T-helper 1 cell (primary cell): ENCODE measurements at places on chromosomes 5 and 9.

- DNase-seq, result no peak
Observed at GRCh38 chr5:1570975-1571374, 47.2 kb upstream of the LPCAT1 start.

DNA sequence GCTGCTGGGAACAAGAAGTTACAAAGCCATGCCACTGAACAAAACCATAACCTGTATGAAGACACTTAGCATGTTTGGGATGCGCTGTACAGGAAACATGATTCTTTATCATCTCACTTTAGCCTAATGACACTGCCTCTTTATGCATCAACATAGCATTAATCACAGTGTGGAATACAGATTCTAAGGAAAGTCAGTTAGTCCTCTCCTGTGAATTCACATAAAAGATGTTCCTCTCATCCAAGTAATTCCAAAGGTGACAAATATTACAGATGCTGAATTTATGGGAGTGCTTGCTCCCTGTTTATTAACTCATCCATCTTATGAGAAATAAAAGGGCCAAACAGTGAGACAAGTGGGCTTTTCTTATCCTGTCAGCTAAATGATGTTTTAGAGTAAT, 1677.7 kb downstream of the EFNA5 start:
- DNase-seq, result no peak

DNA sequence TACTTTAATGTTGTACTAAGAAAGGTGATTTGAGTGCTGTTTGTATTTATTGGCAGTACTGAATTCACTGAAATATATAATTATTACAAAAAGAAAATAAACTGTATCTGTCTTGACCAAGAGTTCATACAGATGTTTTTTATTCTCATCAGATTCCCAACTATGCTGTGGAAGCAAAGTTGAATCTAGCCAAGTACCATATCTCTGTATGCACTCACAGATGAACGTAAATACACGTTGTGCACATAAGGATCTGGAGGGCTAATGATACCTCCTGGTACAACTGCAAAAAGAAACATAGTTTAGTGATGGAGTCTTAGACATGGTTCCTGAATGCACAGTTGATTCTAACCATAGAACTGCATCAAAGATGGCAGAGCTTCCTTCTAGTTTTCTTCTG, 169.4 kb downstream of the CD180 start:
- no peak for DNase-seq

GRCh38 chr5:126383246-126383645, 40.0 kb upstream of the GRAMD2B start:
- DNase-seq, result no peak

DNA sequence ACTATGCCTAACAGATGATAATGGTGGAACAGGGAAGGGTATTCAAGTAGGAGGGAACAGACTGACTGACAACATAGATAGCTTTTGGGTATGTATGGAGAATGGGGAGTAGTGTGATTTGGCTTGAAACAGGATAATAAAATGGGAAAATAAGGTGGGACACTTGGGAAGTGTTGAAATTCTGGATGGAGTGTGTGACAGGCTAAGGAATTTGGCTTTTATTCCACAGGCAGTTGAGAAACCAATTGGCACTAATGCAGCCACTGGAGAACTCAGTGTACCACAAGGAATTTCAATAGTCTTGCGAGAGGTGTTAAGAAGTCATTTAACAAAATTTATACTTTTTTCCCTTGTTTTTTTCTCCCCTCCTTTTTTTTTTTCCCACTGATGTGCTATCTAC, 153.5 kb upstream of the ELAVL2 start:
- no peak for DNase-seq

GRCh38 chr5:100901821-100902341, 1.2 kb downstream of the ST8SIA4 start:
- peak; percentile 79 for DNase-seq

DNA sequence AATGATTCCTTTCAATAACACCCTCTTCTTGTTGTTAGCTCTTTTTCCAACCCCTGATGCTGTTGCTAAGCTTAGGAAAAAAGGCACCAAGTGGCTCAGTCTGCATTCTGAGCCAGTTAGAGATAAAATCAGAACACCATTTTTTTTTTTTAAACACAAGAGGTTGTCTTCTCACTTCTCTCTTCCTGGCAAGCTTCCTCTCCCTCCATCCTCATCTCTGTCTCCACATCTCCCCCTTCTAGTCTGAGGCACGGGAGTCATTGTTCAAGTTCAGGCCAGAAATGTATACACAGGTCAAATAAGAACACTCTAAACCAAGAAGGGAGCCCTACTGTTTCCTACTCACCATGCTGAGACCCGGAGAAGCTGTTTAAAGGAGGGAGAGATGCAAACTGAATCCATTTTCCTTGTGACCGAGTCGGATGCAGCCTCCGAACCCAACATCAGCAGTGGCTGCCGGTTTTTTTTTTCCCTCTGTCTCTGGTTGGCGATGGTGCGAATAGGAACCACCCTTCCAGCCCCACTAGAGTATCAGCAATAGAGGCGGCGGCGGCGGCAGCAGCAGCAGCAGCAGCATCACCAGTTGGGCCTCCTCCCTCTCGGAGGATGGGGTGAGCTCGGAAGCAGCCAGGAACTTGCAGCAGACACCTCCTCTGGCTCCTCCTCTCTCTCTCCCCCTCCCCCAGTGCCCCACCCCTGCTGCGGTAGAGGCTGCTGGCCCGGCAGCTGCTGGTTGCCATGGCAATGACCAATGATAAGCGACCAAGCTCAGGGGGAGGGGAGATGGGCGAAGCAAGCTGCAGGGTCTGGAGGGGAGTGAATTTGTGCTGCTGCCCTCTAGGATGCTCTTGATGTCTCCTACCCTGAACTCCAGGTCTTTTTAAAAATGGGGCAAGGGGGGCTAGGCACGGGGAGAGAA, at the start of gene JAKMIP2:
Gene JAKMIP2 (minus strand): TSS at position 619 of the 919 bp plus-strand sequence. CDS start 110,922 bp downstream, outside the sequence.
- DNase-seq, result peak; percentile 17

DNA sequence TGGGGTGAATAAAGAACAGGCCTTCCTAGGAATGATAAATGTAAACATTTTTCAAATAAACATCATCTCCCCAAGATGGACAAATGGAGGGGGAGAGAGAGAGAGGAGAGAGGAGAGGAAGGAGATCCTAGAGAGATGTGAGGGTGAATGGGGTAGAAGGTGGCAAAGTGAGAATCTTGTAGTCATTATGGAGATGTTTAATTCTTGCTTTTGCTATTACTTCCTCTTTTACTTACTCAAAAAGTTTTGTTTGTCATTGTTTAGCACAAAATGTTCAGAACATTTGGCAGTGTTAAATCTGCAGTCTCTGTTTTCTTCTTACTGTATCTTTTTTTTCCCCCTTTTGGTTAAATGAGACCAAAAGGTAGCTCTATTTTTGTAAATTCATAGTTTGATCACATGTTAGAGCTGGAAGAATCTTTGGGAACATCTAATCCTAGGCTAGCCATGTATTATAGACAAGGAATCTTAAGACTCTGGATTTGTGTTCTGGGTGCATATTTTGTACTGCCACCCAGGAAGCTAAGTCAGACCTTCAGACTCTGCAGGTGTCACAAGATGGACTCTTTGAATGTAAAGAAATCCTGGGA, 266.1 kb downstream of the NTRK2 start:
- no peak for DNase-seq

- no peak for DNase-seq
Observed at GRCh38 chr5:143645356-143645755, 166.6 kb upstream of the HMHB1 start.

DNA sequence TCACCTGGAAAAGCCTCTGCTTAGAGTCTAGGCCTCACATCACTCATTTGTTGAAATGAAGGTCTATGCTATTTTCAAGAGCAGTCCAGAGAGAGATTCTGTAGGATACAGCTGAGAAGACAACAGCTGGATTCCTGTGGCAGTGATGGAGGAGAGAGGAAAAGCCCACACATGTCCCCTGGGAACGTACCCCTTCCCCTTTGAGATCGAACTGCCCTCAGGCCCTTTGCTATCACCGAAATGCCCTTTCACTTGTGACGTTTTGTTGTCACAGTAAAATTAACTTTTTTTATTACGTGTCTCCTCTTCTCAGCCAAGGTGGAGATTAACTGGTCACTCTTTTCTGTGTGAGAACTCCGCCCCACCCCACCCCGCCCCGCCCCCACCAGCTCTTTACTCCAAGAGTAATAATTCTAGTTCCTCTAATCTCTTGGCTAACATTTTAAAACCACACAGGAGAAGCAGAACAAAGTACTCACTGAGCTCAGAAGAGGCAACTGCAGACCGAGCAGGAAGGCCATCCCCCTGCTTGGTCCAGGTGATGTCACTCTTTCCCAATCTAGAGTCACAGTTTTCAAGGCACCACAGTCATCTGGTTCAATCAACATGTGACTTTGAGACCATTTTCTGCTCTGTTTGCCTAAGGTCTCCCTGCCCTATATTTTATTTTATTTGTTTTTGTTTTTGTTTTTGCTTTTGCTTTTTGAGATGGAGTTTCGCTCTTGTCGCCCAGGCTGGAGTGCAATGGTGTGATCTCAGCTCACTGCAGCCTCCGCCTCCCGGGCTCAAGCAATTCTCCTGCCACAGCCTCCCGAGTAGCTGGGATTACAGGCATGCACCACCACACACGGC, 105.6 kb downstream of the SUSD1 start:
- DNase-seq, result no peak

DNA sequence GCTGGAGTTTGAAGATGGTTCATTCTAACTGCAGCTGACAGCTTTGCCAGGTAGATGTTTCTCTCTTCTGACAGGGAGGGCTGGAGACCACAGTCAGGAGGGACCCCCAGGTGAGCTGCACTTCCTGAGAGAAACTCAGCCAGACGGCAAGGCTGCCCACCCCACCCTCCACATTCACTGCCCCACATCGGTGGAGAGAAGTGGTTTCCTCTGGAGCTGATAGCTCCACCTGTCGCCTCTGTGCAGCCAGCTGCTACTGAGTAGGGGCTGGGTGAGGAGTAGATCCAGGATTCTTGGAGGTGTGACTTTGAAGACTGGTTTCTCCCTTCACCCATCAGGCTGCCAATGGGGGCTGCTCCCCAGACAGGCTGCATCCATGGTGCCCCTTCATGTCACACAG, 175.0 kb downstream of the CARTPT start:
- DNase-seq, result no peak

- no peak for DNase-seq
Observed at GRCh38 chr9:29150606-29151005, 1577.3 kb upstream of the C9orf72 start.

GRCh38 chr9:110502842-110503241, 76.7 kb downstream of the SVEP1 start:
- no peak for DNase-seq

DNA sequence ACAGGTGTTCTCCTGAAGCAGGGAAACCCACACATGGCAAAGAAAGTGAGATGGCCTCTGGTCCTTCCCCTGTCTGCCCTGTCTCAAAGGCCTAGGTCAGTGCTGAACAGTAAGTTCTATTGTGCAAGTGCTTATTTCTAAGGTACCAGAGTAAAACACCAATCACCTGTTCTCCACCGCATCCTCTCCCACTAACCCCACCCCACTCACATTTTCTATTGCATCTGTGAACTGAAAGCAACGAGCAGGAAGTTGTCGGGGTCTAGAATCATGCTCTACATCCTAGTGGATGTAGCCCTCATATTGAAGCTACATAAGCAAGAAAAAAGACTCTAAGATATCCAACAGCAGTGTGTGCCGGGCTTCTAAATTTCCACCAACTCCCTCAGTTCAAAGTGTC, 265.9 kb downstream of the ENC1 start:
- DNase-seq, result no peak

GRCh38 chr9:77820293-77820954, 172.3 kb upstream of the GNA14 start:
- peak; percentile 26 for DNase-seq

DNA sequence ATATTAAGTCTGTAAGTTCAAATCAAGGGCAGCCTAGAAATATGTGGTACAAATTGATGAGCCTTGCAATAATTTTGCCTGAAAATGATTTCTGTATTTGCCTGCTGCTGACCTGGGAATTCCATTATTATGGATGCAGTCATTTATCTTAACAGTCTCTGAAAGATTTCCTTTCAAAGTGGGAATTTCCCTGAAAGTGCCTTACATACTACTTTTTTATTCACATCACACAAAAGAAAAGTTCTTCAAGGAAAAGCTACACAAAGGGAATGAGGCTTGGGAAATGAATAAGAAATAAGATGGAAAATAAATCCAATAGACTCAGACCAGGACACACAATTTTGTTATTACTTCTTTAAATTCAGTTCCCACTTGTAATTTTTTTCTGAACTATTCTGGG, 537.8 kb upstream of the PTGER4 start:
- DNase-seq, result no peak

- no peak for DNase-seq
Observed at GRCh38 chr9:99955606-99956005, 49.2 kb downstream of the STX17 start.

DNA sequence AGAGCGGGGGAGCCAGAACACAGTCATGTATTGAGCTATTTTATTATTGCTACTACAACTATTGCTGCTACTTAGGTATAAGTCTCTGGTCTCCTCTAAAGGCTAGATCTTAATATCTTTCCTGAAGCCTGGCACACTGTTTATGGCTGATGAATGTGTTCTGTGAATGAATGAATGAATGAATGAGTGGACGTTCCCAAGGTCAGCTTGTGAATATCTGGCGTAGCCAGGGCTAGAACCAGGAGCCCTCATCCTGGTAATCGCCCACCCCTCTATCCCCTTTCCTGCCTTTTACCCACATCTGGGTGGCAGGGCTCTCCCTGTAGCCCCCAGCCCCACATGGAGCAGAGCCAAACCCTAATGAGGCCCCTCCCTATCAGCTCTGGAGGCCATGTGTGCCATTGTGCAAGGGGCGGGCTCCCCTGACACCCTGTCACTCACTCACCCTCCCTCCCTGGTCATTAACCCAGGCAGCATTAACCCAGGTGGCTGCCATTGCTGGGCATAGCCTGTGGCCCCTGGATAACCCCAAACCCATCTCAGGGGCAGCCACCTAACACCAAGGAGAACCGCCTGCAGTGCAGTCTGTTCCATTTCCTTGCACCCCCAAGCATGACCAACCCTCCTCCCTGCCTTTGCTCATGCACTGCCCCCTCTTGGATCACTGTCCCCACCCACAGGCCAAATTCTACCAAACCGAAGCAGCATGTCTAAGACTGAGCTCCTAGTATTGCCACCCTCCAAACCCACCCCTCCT, 2.0 kb upstream of the AKNA start:
- DNase-seq, result no peak

GRCh38 chr5:96546120-96546519, 113.1 kb upstream of the PCSK1 start:
- DNase-seq, result no peak

DNA sequence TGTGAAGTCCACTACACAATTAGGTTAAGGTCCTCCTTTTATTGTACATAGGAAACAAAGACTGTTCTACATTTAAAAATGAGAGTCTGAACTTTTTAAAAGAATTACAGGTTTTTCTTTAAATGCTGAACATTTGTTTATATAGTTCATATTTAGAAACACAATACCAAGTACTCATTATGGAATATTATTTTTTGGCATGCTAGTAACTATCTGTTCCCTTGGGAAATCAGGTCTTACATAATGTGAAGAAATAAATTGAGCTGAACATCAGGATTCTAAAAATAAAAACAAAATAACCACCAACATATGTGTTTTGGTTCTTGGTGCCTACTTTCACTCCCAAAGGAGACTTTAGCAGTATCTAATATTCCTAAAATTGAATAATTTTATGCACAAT, 230.5 kb upstream of the IZUMO3 start:
- DNase-seq, result no peak
